ENCODE measurements at places on chromosomes 4 and X. TPM values are rescaled to one million over a fixed set of nuclear protein-coding genes. Genes with fewer than 3 reads are reported as not detected.

GNRHR gene
- total RNA-seq: not detected

STARD8 gene
- 21.1 TPM for total RNA-seq

DNA sequence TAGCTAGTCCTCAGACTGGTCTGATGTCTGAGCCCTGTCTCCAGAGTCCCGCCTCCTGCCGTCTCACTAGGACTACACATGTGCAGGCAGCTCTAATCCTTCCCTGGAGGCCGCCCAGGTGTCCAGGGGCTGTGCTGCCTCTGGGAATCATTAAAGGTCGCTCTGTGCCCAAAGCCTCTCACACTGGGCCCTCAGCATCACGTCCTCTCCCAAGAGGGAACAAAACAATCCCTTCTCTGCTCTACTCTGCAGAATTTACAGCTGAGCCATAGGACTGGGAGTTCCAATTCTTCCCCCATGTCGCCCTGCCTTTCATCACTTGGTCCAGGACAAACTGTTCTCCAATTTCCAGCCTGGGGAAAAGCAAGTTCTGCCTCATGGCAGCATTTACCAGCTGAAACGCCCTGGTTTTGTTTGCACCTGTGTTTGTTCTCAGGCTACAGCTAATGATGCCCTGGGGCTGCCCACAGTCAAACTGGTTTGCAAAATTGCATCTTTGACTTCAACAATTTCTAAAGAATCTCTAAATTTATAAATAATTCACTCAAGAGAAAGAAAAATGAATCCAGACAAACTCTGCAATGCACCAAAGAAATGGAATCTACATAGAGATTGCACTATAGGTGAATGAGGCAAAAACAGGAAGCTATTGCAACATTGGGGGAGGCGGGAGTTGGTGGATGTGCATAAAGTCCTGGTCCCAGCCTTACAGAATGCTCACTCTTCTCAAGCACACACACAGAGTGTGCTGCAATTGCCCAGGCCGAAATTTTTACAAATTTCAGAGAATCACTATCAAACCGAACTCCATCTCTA, 7.2 kb upstream of the MRFAP1 start:
- H3K4me3 ChIP-seq: no peak overlapping the region
- no peak overlapping the region for H3K27ac ChIP-seq
- H3K4me1 ChIP-seq: no peaks in the 10 kb centered on the region
- DNase-seq: no peak
- no peaks in the 10 kb centered on the region for H3K36me3 ChIP-seq

- no peak for DNase-seq
- H3K36me3 ChIP-seq: no peaks in the 10 kb centered on the region
- no peak overlapping the region for H3K4me3 ChIP-seq
- no peaks in the 10 kb centered on the region for H3K27me3 ChIP-seq
Measured at GRCh38 chrX:134936542-134936941, 54.2 kb upstream of the SMIM10 start.

DNA sequence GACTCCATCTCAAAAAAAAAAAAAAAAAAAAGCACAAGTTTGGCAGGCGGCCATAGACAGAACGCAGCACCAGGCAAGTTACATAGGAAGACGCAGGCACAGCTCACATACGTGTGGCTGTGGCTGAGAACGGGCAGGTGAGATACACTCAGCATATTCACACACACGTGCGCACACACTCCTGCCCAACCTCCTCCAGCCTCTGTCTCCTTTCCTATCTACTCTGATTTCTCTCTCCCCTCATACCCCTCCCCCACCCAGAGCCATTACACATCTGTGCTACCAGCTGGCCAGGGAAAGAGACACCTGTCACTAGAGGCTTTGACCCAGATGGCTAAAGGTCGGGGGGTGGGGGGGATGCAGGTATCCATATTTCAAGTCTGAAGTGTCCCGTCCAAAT, 2.2 kb upstream of the SLC38A5 start:
- no peak overlapping the region for H3K27ac ChIP-seq
- H3K4me1 ChIP-seq: no peaks in the 10 kb centered on the region
- no peak for DNase-seq
- no peaks in the 10 kb centered on the region for H3K27me3 ChIP-seq
- no peaks in the 10 kb centered on the region for H3K36me3 ChIP-seq

All from thyroid gland (tissue), 4 donors.